NCI-H526 (cell line): ENCODE measurements at places on chromosomes 11 and 22.

DNA sequence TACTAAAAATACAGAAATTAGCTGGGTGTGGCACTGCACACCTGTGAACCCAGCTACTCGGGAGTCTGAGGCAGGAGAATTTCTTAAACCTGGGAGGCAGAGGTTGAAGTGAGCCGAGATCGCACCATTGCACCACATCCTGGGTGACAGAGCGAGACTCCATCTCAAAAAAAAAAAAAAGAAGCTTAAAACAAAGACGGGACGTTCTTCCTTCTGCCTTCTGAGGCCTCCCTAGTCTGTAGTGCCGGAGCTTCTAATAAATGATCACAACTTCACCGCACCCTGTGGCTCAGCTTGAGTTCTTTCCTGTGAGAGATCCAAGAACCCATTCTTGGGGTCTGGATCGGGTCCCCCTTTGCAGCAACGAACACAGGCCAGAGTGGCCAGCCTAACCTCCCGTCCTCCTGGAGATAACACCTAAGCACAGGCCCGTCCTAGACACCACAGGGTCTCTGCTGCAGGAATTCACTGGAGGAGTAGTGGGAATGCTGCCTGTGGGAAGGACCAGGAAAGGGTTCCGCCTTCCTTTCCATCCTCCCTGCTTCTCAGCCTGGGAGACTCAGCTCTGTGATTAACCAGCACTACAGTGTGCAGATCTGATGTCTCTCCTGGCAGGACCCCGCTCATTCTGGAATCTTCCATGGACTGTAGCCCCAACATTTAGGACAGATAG is 2.2 kb upstream of the APOBEC3H start:
- no peak for DNase-seq

GRCh38 chr11:28629235-28629634 is 521.0 kb downstream of the METTL15 start:
- no peak for DNase-seq

DNA sequence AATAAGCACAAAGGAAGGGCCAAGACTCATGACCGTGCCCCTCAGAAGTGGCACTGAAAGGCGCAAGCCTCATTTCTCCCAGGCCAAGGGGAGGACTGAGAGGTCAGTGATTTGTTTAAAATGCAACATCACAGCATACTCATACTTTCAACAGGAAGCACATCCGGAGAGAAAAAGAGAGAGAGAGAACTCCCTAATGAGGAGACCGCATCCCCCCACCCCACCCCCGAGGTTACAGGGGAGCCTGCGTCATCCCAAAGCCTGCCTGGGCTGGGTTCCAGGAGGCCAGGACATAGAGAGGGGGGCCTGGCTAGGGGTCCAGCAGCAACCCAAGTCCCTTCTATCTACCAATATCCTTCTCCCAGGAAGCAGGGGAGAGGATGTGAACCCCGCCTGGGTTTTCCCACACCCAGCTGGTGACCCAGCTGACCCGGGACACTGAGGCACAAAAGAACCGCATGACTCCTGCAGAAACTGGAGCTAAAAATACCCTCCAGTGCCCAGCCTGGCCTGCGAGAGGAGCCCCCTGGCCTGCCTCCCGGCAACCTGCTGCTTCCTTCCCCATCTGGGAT is 3.8 kb downstream of the CSNK1E start:
- no peak for DNase-seq

DNA sequence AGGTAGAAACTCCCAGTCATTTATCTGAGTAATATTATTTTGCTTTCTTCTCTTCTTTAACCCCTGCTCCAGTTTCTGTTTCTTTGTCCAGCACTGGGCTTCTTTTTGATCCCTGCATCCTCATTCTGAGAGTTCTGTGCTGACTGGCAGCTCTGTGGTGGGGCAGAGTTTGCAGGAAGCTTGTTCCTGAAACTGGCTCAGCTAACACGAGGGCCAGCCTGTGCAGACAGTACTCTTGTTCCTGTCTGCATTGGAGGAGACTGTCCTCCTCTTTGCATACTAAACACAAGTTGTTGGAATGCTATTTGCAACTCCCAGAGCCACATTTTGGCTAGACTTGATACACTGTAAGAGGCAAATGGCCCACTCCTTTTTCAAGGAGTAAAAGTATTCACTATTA is 93.1 kb upstream of the HORMAD2 start:
- DNase-seq = peak; percentile 33

GRCh38 chr22:18103527-18104269 is 6.9 kb upstream of the TUBA8 start:
- DNase-seq = no peak

DNA sequence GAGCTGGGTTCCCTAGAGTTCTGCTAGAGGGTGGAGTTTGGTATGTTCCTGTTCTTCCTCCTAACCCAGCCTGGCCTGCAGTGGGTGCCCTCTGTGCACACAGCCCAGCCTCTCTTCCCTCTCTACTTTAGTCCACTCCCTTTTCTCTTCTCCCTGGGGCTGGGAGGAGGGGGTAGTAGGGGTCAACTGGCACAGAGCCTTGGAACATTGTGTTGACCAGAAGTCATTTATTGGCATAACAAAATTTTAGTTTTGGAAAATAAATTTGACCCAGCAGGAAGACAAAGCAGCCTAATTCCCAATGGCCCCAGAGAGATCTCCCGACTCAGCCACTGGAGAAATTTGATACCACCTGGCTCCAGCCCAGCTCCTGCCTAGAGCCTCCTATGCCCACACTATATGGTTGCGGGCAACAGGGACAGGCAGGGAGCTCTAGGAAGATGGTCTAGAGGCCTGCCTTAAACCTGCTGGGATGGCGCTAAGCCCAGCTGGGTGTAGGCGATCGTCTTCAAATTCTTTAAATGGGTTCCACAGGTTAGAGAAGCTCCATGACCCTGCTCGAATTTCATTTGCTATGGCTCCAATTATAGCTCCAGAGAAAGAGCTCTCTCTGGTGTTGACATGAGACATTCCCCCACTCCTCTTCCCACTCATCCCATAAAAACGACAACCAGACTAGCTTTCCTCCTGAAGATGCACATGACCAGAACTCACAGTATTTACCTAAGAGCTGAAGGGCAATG is 9.9 kb downstream of the PCSK7 start:
- peak; percentile 40 for DNase-seq

GRCh38 chr11:45369313-45369712 is 83.2 kb upstream of the SYT13 start:
- no peak for DNase-seq

DNA sequence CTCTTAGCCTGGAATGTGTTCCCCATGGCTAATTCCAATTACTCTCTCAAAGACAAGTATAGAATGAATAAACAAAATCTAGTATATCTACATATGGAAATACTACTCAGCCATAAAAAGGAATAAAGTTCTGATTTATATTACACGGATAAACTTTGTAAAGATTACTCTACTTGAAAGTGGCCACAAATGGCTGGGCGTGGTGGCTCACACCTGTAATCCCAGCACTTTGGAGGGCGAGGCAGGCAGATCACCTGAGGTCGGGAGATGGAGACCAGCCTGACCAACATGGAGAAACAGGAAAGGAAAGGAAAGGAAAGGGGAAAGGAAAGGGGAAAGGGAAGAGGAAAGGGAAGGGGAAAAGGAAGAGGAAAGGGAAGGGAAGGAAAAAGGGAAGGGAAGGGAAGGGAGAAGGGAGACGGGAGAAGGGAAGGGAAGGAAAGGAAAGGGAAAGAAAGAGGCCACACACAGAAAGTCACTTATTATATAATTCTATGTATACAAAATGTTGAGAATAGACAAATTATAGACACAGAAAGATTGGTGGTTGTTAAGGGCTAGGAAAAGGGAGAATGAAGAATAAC is 90.7 kb upstream of the CLNS1A start:
- no peak for DNase-seq

DNA sequence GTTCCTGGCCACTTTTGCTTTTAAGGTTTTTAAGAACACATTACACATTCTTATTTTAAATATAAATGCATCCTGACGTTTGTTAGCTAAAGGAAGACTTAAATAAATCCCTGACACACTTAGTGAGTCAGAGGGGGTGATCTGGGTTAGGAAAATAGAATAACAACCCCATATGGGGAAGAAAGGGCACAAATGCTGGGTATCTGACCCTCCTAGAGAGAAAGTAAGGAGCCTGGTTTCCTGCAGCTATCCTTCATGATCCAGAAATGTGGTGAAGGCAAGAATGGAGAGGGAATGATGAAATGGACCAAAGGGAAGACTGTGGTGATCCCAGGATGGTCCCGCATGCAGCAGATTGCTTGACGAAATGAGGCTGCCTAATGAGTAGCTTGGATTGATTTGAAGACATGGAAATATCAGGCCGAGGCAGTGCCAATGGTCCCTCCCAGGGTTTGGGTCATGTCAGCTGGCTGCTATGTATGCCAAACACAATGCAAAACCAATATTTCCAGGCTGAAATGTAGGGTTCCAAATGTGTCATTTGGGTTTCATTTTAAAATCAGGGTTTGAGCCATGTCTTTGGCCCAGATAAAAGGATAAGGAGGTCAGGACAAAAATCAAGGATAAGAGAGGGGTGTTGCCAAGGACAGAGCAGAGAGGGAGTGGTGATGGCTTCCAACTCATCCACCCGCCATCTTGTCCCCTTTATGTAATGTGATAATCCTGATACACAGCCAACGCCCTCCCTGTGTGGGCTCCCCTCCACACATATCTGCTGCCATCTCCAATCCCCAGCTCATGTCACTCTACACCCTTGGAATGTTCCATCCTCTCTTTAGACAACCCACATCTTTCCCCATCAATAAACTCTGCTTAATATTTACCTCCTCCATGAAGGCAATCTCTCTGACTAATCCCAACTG is 135.1 kb upstream of the PITPNB start:
- DNase-seq = no peak

GRCh38 chr22:25492162-25492561 is 72.3 kb upstream of the GRK3 start:
- DNase-seq = no peak

GRCh38 chr11:7523416-7524210 is 9.8 kb downstream of the PPFIBP2 start:
- DNase-seq = no peak

GRCh38 chr11:819129-819931 is 616 bp downstream of the PNPLA2 start:
- DNase-seq = peak; percentile 74

DNA sequence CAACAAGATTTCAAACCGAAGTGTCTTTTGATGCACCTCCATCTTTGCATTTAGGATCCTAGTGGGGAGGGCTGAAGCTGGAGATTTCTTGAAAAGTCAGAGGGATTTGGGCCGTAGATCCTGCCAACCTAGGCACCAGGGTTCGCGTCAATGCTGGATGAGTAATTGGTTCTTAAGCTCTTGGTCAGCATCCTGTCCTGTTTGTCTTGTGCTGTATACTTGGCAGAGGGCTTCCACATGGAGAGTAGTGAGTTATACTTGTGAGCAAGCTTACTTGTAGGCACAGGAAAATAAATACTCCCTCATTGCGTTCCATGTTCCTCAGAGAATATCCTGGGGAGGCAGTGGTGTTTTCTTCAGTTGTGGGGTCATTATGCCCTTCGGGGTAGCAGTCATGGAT is 12.6 kb downstream of the INSC start:
- DNase-seq = no peak

- no peak for DNase-seq
Measured at GRCh38 chr22:28736301-28737155, 5.1 kb downstream of the CHEK2 start.

DNA sequence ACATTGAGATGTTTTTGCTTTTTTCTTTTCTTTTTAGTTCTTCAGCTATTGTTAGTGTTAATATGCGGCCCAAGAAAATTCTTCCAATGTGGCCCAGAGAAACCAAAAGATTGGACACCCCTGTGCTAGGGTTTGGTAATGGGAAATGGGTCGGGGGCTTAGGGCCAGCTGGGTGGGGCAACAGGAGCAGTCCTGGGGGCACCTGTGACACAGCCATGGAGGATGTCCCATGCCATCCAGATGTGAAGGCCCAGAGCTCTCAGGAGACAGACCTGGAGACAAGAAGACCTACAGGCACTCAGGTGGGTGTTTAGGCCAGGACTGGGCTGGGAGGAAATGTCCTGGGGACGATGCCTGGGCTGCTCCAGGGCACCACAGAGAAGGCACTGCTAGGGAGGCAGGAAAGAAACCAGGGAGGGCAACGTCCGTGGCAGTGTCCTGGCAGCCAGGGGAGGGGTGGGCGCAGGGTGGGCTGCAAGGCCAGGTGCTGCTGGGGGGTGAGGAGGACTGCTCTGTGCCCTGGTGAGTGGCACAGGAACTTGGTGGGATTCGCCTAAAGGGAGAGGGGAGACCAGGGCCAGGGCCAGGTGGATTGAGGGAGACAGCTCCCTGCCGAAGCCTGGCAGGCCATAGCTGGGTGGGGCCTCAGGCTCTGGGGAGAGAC is 21.4 kb downstream of the RELT start:
- DNase-seq = no peak

DNA sequence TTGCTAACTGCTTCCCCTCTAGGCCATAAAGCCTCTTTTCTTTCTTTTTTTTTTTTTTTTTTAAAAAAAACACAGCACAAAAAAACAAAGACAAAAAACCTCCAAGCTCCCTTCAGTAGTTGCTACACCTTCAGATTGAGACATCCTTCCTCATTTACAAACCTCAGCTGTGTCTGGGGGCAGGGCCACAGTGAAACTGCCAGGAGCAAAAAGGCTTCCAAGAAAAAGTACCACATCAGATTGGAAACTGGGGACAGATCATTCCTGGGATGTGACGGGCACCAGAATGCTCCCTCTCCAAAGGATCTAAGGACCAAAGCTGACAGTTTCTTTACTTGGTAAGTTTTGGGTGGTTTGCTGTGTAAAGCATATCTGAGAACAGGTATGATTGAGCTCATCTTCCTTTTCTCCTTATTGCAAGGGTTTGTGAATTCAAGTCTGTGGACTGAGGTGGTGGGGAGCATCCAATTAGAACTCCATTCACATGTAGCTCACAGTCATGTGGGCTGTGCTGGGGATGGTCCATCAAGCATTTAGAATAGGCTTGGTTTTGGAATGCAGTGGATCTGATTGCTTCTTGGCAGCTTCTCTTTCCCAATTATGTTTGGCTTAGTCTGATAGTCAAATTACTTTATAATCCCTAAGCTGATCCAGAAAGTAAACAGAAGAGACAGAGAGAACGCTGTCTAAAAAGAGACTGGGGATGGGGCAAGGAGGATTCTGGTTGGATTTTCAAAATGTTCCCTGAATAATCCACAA is 705 bp downstream of the BBOX1 start:
- no peak for DNase-seq

GRCh38 chr22:37032134-37032534 is 12.6 kb downstream of the MPST start:
- DNase-seq = no peak

DNA sequence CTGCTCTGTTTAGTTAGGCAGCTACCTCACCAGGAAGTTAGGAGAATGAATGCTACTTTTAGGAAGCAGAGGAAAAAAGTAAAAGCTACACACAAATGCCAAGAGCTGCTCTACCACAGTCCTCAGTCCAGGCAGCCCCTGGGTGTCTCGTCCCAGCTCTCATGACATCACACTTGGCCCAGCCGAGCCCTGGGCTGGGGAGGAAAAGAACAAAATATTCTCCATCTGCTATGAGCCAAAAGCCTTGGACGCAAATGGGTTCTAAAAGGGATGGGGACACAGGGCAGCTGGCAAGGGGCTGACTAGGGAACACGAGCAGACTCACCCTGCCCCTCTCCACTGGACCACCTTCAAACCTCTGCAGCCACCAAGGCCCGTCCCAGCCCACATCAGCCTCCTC is 26.1 kb downstream of the TMEM184B start:
- DNase-seq = no peak
